ENCODE measurements at places on chromosomes 5 and 9.

DNA sequence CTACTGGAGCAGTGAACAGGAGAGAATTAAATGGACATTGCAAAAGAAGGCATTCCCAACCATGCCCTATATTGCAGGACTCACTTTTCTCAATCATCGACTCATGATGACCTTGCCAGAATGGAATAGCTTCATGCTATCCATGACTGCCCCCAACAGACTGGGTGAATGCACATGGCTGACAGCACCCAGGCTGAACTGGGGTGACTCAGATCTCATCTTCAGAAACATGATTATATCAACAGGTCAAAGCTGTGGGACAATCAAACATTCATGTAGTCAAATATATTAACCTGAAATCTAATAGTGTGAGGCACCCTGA lies 34.7 kb upstream of the MIER3 start:
- DNase-seq, result no peak

- DNase-seq, result no peak
Observed at GRCh38 chr5:159178978-159179377, 30.4 kb downstream of the RNF145 start.

DNA sequence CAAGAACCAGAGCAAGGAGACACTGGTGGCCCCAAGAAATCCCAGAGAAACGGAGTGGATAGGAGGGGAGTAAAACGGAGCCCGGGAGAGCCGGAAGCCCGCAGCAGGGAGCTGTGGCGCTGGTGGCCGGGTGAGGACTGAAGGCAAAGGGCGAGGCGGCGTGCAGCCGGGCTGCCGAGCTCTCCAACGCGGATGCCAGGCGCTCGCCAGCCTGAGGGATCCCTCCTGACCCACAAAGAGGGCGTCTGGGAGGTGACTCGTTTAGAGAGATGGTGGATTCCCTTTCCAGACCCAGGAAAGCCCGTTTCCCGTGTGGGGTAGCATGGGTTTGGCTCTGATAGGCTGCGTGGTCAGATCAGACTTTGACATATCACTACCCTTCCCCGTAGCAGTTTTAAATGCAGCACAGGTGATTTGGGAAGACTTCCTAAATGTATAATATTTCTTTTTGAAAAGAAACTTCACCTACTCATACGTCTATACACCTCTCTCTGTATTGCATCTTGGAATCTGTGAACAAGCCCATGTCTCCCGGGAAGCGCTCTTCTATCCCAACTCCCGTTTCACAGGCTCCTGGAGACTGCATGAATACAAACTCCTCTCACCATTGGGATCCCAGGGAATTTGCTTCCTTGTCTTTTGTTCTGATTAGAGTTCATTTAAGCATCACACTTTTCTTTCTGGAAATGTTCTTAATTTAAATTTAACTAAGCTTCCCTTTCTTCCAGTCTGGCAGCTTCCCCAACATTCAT lies 158.1 kb downstream of the C9orf152 start:
- DNase-seq, result no peak

DNA sequence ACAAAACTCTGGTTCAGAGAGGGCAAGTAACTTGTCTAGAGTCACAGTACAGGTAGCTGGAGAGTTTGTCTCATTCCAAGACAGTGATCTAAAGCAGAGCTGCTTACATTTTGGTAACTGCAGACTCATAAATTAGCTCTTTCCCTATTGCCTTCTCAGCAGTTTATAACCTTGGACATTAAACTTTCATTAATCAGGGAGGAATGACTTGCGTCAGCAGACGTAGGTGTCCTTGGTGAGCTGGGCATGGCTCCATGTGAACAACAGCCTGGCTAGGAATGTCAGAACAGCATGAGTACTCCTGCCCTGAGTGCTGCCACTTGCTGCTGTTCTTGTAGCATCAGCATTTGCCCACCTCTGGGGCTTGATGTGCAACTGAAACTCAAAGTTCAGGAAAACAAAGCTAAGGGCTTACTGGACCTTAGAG lies 2.2 kb upstream of the ALDOB start:
- DNase-seq, result no peak

DNA sequence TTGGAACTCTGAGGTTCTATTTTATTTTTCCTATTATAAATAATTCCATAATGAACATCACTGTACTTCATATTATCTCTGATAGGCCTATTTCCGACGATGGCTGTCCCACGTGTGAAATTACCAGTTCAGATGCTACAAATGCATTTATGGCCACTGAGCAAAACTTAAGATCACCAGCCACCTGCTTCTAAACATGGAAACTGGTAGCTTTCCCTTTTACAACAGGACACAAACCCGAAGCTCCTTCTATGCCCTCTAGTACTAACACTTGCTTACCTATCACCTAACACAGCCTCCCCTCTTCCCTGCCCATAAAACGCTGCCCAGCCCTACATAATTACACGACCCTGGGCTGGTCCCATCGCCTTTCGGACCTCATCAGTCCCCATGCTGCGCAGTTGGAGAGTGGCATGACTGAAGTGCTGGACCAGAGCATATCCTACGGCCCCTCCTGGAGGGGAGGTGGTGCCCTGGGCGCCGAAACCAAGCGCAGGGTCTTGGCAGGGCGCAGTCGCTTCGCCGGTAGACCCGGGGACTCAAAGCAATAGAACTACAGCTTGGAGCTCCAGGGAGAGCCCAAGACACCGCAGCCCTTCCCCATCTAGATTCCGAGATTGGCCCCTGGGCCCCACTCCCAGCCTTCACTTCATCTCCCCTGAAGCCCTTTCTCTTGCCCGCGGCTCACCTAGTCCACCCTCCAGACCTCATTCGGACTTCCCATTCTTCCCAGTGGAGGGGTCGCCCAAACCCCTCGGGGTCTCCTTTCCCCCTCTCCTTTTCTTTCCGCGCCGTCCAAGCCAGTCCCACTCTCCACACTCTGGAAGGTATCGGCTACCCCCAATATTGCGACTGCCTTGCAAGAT lies 1.0 kb upstream of the SAP30L start:
- no peak for DNase-seq

DNA sequence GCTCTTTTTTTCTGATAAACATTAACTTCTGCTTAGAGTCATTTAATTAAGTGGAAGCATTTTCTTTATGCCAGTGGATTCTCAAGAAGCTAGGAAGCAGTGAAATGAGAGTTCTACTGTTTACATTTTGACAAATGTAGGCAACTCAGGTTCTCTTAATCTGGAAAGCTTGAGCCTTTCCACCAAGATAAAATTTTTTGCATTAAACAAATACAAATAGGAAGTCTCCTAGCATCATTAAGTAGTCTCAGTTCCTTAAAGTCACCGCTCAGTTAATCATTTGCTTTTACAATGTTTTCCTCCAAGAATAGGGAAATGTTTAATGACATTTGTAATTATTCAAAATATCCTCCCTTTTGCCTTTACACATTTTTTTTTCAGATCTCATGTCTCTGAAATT lies 290.4 kb upstream of the PDE4D start:
- no peak for DNase-seq
